ENCODE measurements at places on chromosomes 7 and 10. TPM values are rescaled to one million over a fixed set of nuclear protein-coding genes. Genes with fewer than 3 reads are reported as not detected.

Gene ORC5
- 56.0 TPM for total RNA-seq

Gene MALRD1
- total RNA-seq: 6.2 TPM

Gene CRHR2
- total RNA-seq: 0.60 TPM

Gene WEE2
- total RNA-seq: 0.27 TPM

Gene CNNM1
- 2.4 TPM for total RNA-seq

Gene VWDE
- total RNA-seq: 1.4 TPM

Gene TAS2R5
- total RNA-seq: 8.6 TPM
